ENCODE measurements at places on chromosomes 7 and 10.
A peak's percentile ranks its signal among the peaks of the same experiment; 100 is the strongest.

- no peak overlapping the region for H3K27ac ChIP-seq
- DNase-seq, result no peak
- H3K27me3 ChIP-seq, result no peaks in the 10 kb centered on the region
- H3K4me3 ChIP-seq, result no peak overlapping the region
- no peaks in the 10 kb centered on the region for H3K4me1 ChIP-seq
Observed at GRCh38 chr7:131950758-131951157, 394.3 kb upstream of the PODXL start.

GRCh38 chr7:44769776-44770294 lies 21.2 kb downstream of the ZMIZ2 start:
- DNase-seq, result no peak
- peaks cover 20% of the 10 kb centered on the region for H3K4me1 ChIP-seq
- H3K4me3 ChIP-seq, result no peak overlapping the region
- H3K36me3 ChIP-seq, result no peaks in the 10 kb centered on the region
- H3K27ac ChIP-seq, result peak overlapping the region; percentile 0
- no peaks in the 10 kb centered on the region for H3K27me3 ChIP-seq

DNA sequence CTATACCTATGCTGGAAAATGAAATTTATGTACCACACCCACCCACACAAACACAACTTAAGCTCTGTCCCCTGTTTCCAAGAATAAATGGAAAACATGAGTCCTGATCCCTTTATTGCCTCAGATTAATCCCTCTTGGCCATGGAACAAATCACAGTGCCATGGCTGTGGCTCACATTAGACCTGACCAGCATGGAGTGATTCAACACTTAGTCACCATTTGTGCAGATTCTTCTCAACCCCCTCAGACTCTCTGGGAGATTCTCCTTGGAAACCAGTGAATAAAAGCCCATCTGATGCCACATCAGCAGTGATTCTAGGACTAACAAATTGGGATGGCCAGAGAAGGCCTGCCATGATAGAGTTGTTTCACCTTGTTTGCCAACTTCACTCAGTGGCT lies 204.4 kb upstream of the TMEM72 start:
- H3K27me3 ChIP-seq, result no peaks in the 10 kb centered on the region
- no peaks in the 10 kb centered on the region for H3K4me1 ChIP-seq
- DNase-seq, result no peak
- H3K4me3 ChIP-seq, result no peak overlapping the region
- H3K27ac ChIP-seq, result no peak overlapping the region

- peaks cover 9% of the 10 kb centered on the region for H3K27me3 ChIP-seq
- H3K36me3 ChIP-seq, result no peaks in the 10 kb centered on the region
- no peak for DNase-seq
- no peak overlapping the region for H3K27ac ChIP-seq
- H3K4me3 ChIP-seq, result no peak overlapping the region
Observed at GRCh38 chr7:47256016-47256415, 325.9 kb downstream of the TNS3 start.

DNA sequence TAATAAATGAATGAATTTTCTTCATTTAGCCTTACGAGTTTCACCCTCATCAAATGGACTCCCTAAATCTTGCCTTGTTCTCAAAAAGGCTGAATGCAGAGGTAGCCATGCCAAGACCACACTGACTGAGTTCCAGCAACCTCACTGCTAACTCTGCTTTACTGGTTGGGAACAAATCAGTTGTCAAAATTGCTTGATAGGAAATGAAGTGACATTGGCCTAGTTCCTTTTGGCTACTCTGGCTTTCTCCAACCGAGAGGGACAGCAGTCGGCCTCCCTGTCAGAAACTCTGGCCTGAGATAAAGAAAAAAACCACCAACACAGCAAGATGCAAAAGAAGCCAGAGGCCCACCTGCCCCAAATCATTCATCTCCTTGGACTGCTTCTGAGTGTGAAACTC lies 87.0 kb downstream of the PPP1R3C start:
- H3K4me3 ChIP-seq, result no peak overlapping the region
- H3K4me1 ChIP-seq, result no peaks in the 10 kb centered on the region
- H3K36me3 ChIP-seq, result no peaks in the 10 kb centered on the region

GRCh38 chr7:44398511-44398911 lies 73.1 kb upstream of the CAMK2B start:
- no peak overlapping the region for H3K4me3 ChIP-seq
- no peak for DNase-seq
- no peaks in the 10 kb centered on the region for H3K27me3 ChIP-seq
- peaks cover 7% of the 10 kb centered on the region for H3K4me1 ChIP-seq
- no peak overlapping the region for H3K27ac ChIP-seq

GRCh38 chr10:14858338-14858960 lies 20.2 kb upstream of the SUV39H2 start:
- H3K27ac ChIP-seq, result no peak overlapping the region
- H3K27me3 ChIP-seq, result no peaks in the 10 kb centered on the region
- peaks cover 64% of the 10 kb centered on the region for H3K36me3 ChIP-seq
- peaks cover 11% of the 10 kb centered on the region for H3K4me1 ChIP-seq
- H3K4me3 ChIP-seq, result no peak overlapping the region

DNA sequence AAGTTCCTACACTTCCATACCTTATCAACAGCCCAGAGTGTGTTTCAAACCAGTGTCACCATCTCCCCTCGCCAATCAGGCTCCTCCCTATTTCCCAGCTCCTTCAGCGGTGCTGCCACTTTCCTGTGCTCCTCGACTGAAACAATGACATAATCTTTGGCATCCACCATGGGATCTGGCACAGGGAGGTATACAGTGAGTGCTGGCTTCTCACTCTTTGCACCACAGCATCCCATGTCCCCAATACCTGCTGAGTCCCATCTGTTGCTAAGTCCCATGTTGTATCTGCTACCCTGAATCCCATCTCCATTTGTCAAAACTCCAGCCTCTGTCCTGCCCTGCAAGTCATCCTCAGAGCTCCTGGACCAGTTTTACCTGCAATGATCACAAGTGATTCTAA lies 15.4 kb downstream of the PAXIP1 start:
- no peaks in the 10 kb centered on the region for H3K4me1 ChIP-seq
- no peak overlapping the region for H3K4me3 ChIP-seq
- DNase-seq, result no peak

DNA sequence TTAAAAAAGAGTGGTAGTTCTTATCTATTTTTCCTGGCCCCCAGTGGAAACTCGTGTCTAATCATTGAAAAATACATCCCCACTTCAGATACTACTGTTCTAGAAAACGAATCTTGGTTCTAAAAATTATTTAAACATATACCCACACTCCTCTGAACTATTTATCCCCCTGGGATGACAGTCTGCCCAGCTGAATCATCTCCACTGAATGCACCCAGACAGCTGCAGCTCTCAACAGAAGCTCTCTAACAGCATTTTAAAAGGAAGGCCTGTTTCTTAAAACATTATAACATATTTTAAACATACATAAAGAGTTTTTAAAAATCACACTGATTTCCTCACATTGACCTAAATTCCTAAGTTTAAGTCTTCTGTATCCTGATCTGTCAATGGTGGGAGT lies 544.6 kb upstream of the PHF14 start:
- no peak overlapping the region for H3K27ac ChIP-seq
- DNase-seq, result no peak
- H3K4me3 ChIP-seq, result no peak overlapping the region

DNA sequence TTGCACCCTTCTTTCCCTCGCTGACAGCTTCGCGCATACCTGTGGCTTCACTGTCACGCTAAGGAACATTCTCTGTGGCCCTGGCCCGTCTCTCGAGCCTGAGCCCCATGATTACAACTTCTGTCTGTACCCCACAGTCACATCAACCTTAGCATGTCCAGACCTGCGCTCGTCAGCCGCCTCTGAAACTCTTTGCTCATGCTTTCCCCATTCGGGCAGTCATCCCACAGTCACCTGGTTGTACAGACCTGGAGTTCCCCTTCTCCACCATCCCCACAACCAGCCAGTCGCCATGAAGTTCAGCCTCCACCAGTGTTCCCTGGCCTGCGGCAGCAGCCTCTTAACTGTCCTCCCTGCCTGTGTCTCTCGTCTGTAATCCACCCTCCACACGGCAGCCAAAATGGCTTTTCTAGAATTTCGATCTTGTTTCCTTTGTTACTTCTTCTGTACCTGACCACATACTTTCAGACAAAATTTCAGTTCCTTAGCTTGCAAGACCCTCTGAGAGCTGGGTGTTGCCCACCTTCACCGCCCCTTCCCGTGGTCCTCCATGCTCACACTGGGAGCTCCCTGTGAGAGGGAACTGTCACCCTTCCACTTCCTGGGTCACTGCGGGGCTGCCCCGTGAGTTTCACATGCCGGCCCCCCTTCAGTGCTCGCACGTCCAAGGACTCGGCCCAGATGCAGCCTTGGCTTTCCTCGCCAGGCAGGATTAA lies 229.2 kb downstream of the CELF2 start:
- H3K4me1 ChIP-seq, result no peaks in the 10 kb centered on the region
- H3K27me3 ChIP-seq, result no peaks in the 10 kb centered on the region
- H3K27ac ChIP-seq, result no peak overlapping the region
- no peak for DNase-seq
- H3K4me3 ChIP-seq, result no peak overlapping the region
- H3K36me3 ChIP-seq, result no peaks in the 10 kb centered on the region

DNA sequence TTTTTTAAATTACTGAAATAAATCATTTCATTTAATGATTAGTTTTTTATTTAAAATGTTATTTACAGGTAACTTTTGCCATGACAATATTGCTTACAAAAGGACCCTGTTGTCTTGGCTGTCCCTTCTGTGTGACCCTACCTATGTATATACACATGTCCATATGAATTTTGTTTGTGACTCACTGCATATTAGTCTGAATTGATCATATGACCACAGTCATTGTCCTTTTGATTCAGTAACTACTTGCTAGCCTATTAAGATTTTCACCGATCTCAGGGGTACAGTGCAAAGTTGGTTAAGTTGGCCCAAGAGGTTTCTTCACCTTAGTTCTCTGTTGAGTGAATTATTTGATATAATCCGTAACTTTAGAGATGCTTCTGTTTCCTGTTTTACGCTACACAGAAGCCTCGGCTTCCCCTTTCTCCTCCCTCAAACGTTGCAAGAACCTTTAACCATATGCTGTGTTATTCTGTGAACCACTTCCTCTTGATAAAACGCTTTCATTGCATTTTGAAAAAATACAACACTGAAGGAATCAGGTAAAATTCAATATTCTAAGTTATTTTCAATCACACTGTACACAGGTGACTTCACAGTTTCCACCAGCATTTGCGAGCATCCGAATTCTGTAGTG lies 43.9 kb downstream of the APBB1IP start:
- H3K4me1 ChIP-seq, result peaks cover 90% of the 10 kb centered on the region
- DNase-seq, result no peak
- H3K27ac ChIP-seq, result peak overlapping the region; percentile 71
- H3K27me3 ChIP-seq, result no peaks in the 10 kb centered on the region
- no peak overlapping the region for H3K4me3 ChIP-seq

DNA sequence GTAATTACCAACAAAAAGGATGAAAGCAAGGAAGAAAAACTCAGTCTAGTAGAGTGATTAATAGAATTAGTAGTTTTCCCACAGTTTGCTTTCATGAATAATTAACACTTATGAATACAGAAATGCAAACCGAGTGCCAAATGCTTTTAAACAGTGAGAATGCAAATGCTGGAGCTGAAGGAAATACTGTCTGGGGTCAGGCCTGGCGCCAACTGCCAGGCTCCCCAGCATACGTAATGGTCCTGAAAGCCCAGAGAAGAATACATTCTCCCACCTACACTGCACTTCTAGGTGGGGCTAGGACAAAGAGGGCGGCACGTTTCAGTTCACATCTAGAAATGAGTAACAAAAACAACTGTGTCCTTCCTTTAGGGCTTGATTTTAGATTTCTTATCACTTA lies 30.0 kb downstream of the GLUD1 start:
- no peak overlapping the region for H3K4me3 ChIP-seq
- no peak overlapping the region for H3K27ac ChIP-seq
- no peak for DNase-seq
- no peaks in the 10 kb centered on the region for H3K27me3 ChIP-seq

- H3K36me3 ChIP-seq, result no peaks in the 10 kb centered on the region
- no peak for DNase-seq
- no peak overlapping the region for H3K4me3 ChIP-seq
- H3K4me1 ChIP-seq, result no peaks in the 10 kb centered on the region
Observed at GRCh38 chr7:20348125-20348807, 17.6 kb downstream of the ITGB8 start.

GRCh38 chr10:118799777-118800176 lies 45.0 kb upstream of the CACUL1 start:
- H3K4me3 ChIP-seq, result no peak overlapping the region
- no peaks in the 10 kb centered on the region for H3K4me1 ChIP-seq
- H3K36me3 ChIP-seq, result no peaks in the 10 kb centered on the region
- no peak for DNase-seq
- no peak overlapping the region for H3K27ac ChIP-seq

DNA sequence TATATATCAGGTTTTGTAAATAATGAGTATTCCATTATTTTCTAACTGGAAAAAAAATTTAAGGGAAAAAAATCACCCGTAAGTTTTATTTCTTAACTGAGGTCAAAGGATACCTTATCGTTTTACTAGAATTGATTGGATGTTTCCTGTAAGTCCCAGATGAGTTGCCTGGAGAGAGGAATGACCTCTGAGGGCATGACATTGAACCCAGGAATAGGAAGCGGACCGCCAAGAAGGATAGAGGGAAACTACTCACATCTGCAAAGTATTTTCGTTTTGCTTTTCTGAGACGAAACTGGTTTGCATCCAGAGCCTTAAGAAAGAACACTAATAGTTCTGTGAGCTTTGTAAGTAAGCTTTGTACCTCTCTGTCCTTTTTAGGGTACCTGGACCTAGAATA lies 17.4 kb downstream of the RABGEF1 start:
- H3K4me3 ChIP-seq, result no peak overlapping the region
- DNase-seq, result no peak
- no peaks in the 10 kb centered on the region for H3K36me3 ChIP-seq
- no peak overlapping the region for H3K27ac ChIP-seq
- no peaks in the 10 kb centered on the region for H3K27me3 ChIP-seq

Measured in left lung (tissue), 14 donors.